Right lung (tissue), 10 donors: ENCODE measurements at places on chromosomes 1 and 21. TPM values are rescaled to one million over a fixed set of nuclear protein-coding genes. Genes with fewer than 3 reads are reported as not detected.

Gene GREM2
- polyA plus RNA-seq: 2.0 TPM

Gene OLFM3
- 3.2 TPM for polyA plus RNA-seq

Gene PDXK
- 39.6 TPM for polyA plus RNA-seq

Gene PCAT6
- polyA plus RNA-seq: 2.1 TPM

Gene CGN
- 34.6 TPM for polyA plus RNA-seq

Gene DYNLT4
- polyA plus RNA-seq: 0.74 TPM

Gene SYPL2
- polyA plus RNA-seq: 0.26 TPM

Gene CLCA4
- not detected for polyA plus RNA-seq

Gene PLD5
- 0.33 TPM for polyA plus RNA-seq

Gene ILDR2
- 0.71 TPM for polyA plus RNA-seq

Gene FCRL4
- not detected for polyA plus RNA-seq

Gene CDK18
- polyA plus RNA-seq: 18.9 TPM

Gene CHRM3
- 1.3 TPM for polyA plus RNA-seq

Gene SIPA1L2
- 27.0 TPM for polyA plus RNA-seq

Gene LAPTM5
- polyA plus RNA-seq: 25.4 TPM

Gene C1orf116
- polyA plus RNA-seq: 62.5 TPM

Gene LENEP
- 1.2 TPM for polyA plus RNA-seq

Gene GBP2
- 3.0 TPM for polyA plus RNA-seq

Gene KCNA3
- 1.0 TPM for polyA plus RNA-seq

Gene LRRC38
- polyA plus RNA-seq: not detected

Gene AMY1A
- polyA plus RNA-seq: not detected

Gene SLC16A4
- polyA plus RNA-seq: 7.7 TPM

Gene RSPO1
- polyA plus RNA-seq: 1.5 TPM

Gene IGSF3
- 42.7 TPM for polyA plus RNA-seq

Gene NEK7
- 93.2 TPM for polyA plus RNA-seq

Gene GSTM1
- polyA plus RNA-seq: 108 TPM

Gene VN1R5
- not detected for polyA plus RNA-seq

Gene MROH9
- polyA plus RNA-seq: 0.40 TPM

Gene TMEM167B
- 40.5 TPM for polyA plus RNA-seq

Gene DCST1
- 0.69 TPM for polyA plus RNA-seq

Gene AMY1B
- polyA plus RNA-seq: 0.33 TPM

Gene C8A
- polyA plus RNA-seq: not detected

Gene LHX4
- polyA plus RNA-seq: 3.1 TPM

Gene TFF2
- polyA plus RNA-seq: not detected

Gene ALX3
- not detected for polyA plus RNA-seq

Gene RGS13
- 3.2 TPM for polyA plus RNA-seq

Gene PAPPA2
- polyA plus RNA-seq: 0.22 TPM

Gene ADAMTS1
- 143 TPM for polyA plus RNA-seq

Gene CALML6
- polyA plus RNA-seq: 0.81 TPM
